Transverse colon (tissue), 4 donors: ENCODE measurements at places on chromosomes 13 and 19. TPM values are rescaled to one million over a fixed set of nuclear protein-coding genes. Genes with fewer than 3 reads are reported as not detected.

DNA sequence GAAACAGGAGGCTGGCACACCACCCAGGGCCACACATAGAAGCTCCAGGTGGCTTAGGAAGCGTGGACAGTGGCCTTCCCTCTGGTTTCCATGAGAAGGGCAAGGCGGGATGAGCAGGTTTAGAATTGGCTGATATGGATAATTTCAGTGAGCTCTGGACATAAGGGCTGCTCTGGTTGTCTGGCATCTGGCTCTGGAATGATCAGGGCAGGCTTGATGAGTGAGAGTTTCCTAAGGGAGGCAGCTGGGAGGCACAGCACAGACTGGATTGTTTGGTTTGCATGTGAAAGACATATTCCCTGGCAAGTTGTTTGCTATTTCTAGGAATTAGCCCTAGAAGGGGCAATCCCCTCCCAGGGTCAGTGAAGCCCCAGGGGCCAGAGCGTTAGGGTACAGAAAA lies 129.5 kb downstream of the ATP8A2 start:
- no peak for DNase-seq
- H3K27me3 ChIP-seq = no peaks in the 10 kb centered on the region
- no peaks in the 10 kb centered on the region for H3K36me3 ChIP-seq
- H3K4me3 ChIP-seq = no peak overlapping the region
- H3K4me1 ChIP-seq = no peaks in the 10 kb centered on the region
- H3K27ac ChIP-seq = no peak overlapping the region

The FLT1 gene
- 2.6 TPM for total RNA-seq

DNA sequence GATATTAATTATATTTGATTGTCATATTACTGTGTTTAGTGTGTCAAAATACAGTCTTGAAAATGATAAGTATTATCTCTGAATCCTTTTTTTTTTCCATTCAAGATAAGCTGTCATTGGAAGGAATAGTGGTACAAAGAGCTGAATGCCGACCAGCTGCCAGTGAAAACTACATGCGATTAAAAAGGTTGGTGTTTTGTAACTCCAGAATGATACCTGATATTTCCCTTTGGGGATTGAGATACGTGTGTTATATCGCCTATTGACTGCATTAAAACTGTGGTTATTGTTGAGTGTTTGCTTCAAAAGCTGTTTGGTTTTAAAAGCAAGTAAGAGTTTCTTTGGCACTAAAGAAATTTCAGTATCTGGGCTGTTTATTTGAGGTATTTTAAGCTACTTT lies 6.5 kb upstream of the KCTD4 start:
- peak overlapping the region; percentile 60 for H3K27ac ChIP-seq
- peaks cover 18% of the 10 kb centered on the region for H3K4me1 ChIP-seq
- H3K36me3 ChIP-seq = no peaks in the 10 kb centered on the region
- H3K4me3 ChIP-seq = no peak overlapping the region

GRCh38 chr13:59584761-59585670 lies 578.7 kb downstream of the DIAPH3 start:
- H3K36me3 ChIP-seq = no peaks in the 10 kb centered on the region
- no peaks in the 10 kb centered on the region for H3K27me3 ChIP-seq
- H3K4me1 ChIP-seq = no peaks in the 10 kb centered on the region
- no peak overlapping the region for H3K4me3 ChIP-seq
- DNase-seq = no peak

DNA sequence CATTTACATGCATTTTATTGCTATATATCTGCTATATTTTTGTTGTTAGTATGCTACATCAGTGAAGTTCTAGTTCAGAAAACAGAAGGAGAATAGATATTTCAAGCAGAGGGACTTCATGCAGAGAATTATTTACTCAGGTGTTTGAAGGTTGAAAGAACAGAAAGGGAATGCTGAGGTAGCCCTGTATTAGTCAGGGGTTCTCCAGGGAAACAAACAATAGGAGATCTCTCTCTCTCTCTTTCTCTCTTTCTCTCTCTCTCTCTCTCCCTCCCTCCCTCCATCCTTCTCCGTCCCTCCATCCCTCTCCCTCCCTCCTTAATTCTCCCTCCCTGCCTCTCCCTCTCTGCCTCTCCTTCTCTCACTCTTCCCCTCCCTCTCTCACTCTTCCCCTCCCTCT lies 114.3 kb upstream of the TDRD3 start:
- no peaks in the 10 kb centered on the region for H3K4me1 ChIP-seq
- no peak for DNase-seq
- H3K27ac ChIP-seq = no peak overlapping the region

- H3K27ac ChIP-seq = no peak overlapping the region
- no peak overlapping the region for H3K4me3 ChIP-seq
- H3K36me3 ChIP-seq = no peaks in the 10 kb centered on the region
- DNase-seq = no peak
- no peaks in the 10 kb centered on the region for H3K27me3 ChIP-seq
Observed at GRCh38 chr13:25692099-25692498, 320.3 kb downstream of the ATP8A2 start.

The ZNF772 gene
- 25.9 TPM for total RNA-seq

The UQCR11 gene
- 120 TPM for total RNA-seq

GRCh38 chr13:97505017-97505416 lies 71.0 kb downstream of the RAP2A start:
- DNase-seq = no peak
- H3K27me3 ChIP-seq = no peaks in the 10 kb centered on the region
- no peaks in the 10 kb centered on the region for H3K36me3 ChIP-seq
- no peak overlapping the region for H3K4me3 ChIP-seq

DNA sequence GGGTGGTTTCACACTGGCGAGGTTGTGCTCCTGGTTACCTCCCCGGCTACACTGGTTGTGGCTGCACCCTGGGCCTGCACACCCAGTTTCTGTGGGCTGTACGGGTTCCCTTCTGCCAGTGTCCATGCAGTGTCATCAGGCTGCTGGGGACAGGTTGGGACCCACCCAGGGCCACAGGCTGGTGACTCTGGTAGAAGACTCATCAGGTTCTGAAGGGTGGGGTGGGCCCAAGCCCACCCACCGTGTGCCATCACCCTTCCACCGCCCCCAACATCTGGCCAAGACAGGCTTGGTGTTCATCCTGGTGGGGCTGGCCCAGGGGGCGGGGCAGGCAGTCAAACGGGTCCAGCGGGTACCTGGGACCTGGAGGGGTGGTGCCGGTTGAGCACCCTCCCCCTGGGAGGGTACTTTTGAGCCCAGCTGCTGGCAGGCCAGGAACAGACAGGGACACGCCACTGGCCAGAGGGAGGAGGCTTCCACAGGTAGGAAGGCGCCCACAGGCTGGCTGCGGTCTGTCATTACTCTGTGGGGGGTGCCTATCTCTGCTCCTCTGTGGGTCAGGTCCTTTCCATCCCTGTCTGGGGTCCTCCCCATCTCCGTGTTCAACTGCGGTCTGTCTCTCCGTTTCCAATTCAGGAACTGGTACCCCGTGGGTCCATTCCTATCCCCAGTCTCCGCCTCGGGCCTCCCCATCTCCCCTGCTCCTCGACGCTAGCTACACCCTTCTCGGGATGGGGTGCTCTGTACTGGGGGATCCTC lies at the start of gene RNF225:
TSS of gene RNF225 (plus strand) at position 437 of the 759 bp plus-strand sequence. CDS start 434 bp downstream, outside the sequence.
- DNase-seq = peak; percentile 50
- H3K36me3 ChIP-seq = no peaks in the 10 kb centered on the region
- H3K27me3 ChIP-seq = peaks cover 29% of the 10 kb centered on the region
- H3K4me3 ChIP-seq = no peak within 1 kb of the TSS
- peaks cover 7% of the 10 kb centered on the region for H3K4me1 ChIP-seq
- no peak within 1 kb of the TSS for H3K27ac ChIP-seq

DNA sequence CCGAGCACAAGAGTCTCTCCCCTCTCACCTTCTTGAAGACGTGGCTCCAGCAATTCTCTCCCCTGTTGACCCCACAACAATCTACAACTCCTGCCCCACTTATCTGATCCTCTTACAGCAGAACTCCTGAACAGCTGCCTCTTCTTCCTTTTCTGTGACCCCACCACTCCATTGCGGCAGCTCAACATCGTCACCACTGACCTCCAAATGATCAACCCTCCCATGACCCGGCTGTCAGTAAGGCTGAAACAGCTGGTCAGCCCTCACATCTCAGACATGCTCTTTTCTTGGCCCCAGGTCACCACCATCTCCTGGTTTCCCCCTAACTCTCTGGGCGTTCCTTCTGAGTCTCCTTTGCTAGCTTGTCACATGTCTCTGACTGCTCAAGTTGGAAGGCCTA lies 1.8 kb downstream of the EXOSC5 start:
- no peak overlapping the region for H3K4me3 ChIP-seq
- no peaks in the 10 kb centered on the region for H3K27me3 ChIP-seq
- H3K4me1 ChIP-seq = peaks cover 5% of the 10 kb centered on the region
- no peak overlapping the region for H3K27ac ChIP-seq
- H3K36me3 ChIP-seq = no peaks in the 10 kb centered on the region
- no peak for DNase-seq
